ENCODE measurements at places on chromosomes 7 and 10.

GRCh38 chr7:140004672-140005071 lies 58.1 kb downstream of the PARP12 start:
- no peak for DNase-seq

- DNase-seq, result no peak
These were observed 30.3 kb downstream of the GSTO2 start for GRCh38 chr10:104299031-104299904.

- DNase-seq, result no peak
These were observed 12.5 kb upstream of the GRIFIN start for GRCh38 chr7:2488681-2489080.

DNA sequence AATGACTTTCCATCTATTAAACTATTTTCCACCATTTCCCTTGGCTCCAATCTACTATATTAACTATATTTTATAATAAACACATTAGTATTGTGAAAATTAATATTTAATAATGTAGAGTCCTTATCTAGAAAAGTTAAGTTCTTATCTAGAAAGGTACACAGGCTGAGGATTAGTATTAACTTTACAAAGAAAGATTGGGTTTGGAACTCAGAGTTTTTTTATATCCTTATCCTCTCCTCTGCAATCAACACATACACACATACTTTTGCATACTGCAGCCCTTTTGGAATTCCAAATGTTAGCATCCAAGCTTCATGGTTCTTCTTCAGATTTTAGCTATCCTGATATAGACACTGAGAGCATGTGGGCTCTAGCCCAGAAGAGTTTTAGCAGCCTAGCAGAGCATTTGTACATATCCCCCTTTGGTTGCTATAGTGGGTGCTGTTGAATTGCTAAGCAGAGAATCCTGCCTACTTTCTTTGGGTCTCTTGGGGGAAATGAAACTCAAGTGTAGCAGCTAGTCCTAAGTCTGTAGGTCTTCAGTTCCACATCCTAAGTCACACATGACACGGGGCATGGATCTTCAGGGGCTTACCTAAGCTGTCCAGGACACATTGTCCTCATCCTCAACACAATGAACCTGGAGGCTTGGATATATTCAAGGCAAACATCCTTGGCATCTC lies 874.6 kb downstream of the LRMDA start:
- DNase-seq, result no peak

DNA sequence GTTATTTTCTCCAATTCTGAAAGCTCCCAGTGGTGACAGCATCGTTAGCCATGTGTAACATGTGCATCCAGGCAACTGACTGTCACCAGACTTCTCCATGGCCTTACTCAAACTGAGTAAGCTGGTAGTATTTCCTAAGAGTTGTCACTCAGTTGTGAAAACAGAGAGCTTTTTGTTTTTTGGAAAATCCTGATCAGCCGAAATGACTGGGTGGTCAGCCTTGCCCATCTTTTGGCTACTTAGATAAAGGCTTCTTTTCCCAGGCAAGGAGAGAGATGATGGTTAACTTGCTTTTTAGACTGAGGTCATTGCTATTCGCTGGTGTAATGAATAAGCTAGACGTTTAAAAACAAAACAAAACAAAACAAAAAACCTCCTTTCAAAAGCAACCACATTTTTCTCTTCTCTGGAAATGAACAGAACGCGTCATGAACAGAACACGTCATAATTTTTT lies 159.5 kb upstream of the KLF14 start:
- DNase-seq, result no peak

- DNase-seq, result no peak
These were observed 71.5 kb downstream of the CARD11 start for GRCh38 chr7:2971914-2972834.

DNA sequence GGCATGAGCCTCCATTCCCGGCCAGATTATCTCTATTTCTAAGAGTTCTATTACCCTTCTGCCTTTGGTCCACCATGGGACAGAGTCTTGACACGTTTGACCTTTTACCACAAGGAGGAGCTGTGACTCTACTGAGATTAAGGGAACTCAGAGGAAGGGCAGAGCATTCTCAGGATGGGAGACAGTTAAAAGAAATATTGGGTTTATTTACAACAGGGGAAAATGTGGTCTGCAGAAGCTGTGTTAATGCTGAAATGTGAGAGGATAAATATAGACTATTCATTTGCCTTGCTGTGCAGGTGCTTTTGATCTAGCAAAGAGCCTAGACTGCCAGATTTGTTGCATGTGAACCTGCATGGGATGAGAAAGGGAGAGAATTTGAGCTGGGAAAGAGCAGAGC lies 45.8 kb upstream of the PRSS58 start:
- DNase-seq, result no peak

DNA sequence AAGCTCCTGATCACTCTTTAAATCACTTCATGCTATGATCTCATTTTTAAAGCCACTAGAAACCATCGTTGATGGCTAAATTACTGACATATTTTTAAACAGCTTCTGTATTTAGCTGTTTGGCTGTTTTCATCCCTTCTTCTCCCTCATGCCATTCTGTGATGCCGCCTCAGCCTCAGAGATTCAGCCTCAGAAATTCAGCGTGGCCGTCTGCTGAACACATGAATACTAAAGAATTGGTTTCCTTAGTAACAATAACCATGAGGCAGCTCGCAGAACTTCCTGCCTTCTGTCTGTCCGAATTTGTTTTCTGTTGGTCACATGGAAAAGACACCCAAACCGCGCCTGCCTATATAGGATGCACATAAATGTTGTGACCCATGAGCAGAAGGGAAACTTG lies 31.0 kb upstream of the FZD1 start:
- DNase-seq, result no peak

- DNase-seq, result no peak
These were observed 24.5 kb downstream of the ADRB1 start for GRCh38 chr10:114068054-114068707.

GRCh38 chr7:136956671-136957070 lies 88.2 kb downstream of the CHRM2 start:
- no peak for DNase-seq

DNA sequence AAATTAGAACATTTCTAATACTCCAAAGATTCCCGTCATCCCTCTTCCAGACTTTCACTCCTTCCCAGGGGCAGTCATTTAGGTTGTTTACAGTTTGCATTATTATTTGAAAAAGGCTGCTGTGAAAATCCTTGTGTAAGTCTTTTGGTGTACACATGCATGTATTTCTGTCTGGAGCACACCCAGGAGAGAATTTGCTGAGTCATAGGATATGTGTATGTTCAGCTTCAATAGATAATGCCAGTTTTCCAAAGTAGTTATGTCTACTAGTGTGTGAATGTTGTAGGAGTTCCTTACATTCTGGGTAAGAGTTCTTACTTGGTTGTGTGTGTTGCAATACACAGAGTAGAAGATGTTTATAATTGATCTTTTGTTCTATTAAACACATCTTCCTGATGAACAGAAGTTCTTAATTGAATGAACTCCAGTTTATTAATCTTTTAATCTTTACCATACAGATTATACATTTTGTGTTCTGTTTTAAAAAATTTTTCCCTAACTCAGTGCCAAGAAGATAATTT lies 25.3 kb downstream of the CROT start:
- no peak for DNase-seq

- no peak for DNase-seq
These were observed 74.1 kb downstream of the LRRTM3 start for GRCh38 chr10:66999762-67000545.

- no peak for DNase-seq
These were observed 706 bp downstream of the BUB3 start for GRCh38 chr10:123154711-123155505.

- no peak for DNase-seq
These were observed 65.1 kb downstream of the ZRANB1 start for GRCh38 chr10:125006921-125007426.

DNA sequence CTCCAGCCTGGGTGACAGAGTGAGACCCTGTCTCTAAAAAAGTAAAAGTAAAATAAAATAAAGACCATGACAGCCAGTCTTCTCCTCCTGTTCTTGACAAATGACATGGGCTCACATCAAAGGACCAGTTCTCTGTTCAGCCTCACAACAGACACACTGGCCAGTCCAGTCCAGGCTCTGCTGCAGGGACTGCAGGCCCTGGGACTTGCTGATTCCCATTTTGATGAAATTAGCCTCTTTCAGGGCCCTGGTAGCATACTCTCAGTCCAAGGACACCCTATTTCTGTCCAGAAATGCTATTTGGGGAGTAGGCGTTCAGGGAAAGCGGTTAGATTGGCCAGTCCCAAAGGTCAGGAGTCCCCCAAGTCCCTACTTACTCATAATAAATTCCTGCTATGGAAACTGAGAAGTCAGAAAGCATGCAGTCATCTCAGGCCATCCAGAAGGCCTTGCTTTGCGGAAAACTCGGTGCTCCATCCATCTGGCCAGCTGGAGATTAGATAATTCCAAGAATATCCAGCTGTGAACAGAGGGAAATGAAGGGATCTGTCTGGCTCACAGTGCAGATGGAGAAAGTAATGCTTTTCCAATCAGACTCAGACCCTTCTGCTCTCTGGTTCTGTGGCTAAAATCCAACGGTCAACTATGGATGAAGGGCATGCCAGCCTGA lies 74.4 kb downstream of the RAB11FIP2 start:
- no peak for DNase-seq

DNA sequence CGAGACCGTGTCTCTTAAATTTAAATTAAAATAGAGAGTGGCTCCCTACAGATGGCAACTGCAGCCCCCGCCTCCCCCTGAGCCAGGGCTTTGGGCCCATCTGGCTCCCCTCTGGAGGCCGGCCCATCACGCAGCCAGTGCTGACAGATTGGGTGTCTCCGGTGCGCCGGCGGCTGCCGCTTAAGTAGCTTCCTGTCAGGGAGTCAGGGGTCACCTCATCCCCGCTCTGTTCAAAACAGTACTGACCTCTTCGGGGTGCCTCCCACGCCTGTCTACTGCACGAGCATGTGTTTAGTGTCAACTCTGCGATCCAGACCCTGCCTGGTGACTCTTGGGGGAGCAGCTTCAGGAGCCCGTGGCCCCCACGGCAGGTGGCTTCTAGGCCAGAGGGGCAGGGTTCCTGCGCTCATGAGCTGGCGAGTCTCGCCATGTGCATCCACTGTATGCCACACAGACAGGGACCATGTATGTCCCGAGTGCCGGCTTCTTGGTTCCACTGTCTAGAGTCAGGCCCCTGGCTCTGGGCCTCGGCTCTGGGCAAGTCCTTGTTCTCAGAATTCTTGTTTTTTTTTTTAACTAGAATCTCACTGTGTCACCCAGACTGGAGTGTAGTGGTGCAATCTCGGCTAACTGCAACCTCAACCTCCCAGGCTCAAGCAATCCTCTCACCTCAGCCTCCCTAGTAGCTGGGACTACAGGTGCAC lies 36.1 kb downstream of the KCTD7 start:
- DNase-seq, result no peak

DNA sequence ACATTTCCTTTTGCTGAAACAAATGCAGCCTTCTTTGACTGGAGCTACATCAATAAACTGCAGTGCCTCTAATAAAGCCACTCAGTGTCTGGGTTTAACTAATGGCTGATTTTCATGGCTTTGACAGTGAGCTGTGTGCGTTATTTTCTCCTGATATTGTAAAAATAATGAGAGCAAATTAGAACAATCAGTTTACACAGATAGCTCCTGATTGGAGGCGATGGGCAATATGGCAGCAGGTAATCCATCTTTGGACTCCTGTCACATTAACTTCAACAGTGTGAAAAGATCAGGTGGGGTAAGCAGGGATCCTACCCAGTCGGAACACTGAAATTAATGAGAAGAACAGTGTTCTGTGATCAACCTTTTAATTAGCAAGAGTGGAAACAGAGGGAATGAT lies 100.7 kb downstream of the POLL start:
- no peak for DNase-seq

GRCh38 chr7:136183981-136184380 lies 206.8 kb upstream of the MTPN start:
- no peak for DNase-seq

DNA sequence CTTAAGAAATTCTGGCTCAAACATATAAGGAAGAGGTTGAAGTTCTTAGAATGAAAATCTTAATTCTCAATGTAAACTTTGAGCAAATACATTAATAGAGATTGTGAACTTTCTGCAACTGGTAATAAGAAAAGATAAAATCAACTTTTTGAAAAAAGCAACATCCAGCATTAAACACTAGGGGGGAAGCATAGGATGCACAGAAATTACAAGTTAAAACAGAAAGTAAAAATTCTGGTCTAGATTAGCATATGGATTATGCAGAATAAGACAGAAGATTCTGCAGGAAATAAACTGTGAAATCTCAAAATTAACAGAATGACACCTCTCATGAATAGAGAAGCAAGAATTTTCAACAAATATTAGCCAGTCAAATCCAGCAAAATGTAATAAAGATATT lies 38.0 kb upstream of the CAV2 start:
- no peak for DNase-seq

DNA sequence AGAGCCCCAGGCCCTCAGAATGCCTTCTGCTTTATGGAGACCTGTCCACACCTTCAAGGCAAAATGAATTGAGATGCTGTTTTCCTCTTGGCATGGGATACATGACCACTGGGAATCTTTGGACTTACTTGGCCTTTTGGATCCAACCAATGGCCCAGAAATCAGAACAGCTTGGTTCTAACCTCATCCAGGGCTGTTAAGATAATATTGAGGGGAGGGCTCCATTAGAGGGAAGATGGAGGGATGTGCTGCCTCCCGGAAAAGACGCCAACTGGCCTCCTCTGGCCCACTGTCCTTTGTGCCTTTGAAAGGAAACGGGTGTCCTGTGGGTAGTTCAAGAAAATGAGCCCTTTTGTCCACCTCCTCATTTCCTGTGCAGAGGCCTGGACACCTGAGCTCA lies 530.9 kb downstream of the KCNMA1 start:
- no peak for DNase-seq

GRCh38 chr10:107616463-107617410 lies 452.2 kb upstream of the SORCS1 start:
- no peak for DNase-seq

DNA sequence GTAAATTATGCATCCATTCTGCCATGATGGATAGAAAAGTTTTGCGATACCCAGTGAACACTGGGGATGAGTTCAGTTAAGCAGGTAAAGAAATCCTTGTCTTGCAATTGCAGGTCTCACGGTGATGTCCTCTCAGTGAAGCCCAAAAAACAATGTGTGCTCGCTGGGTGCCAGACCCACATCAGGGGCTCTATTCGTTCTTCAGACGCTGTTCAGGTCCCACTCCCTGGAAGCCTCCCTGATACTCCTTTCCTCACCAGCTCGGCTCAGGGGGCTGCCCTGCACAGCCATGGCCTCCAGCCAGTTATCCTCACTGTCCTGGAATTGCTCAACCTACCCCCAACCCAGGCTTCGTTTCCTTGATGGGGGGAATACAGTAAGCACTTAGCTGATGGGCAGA lies 323.5 kb downstream of the ADARB2 start:
- DNase-seq, result no peak

GRCh38 chr10:78433766-78434535 lies 400.3 kb downstream of the RPS24 start:
- DNase-seq, result no peak

- no peak for DNase-seq
These were observed 30.7 kb downstream of the ZC3HC1 start for GRCh38 chr7:130020434-130020833.

DNA sequence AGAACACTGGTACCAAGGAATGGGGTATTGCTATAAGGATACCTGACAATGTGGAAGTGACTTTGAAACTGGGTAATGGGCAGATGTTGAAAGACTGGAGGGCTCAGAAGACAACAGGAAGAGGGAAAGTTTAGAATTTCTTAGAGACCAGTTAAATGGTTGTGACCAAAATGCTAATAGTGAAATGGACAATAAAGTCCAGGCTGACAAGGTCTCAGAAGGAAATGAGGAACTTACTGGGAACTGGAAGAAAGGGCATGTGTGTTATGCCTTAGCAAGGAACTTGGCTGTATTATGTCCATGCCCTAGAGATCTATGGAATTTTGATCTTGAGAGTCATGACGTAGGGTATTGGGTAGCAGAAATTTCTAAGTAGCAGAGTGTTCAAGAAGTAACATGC lies 38.0 kb downstream of the FAM149B1 start:
- DNase-seq, result no peak

GRCh38 chr10:178723-179122 lies 43.5 kb downstream of the ZMYND11 start:
- no peak for DNase-seq

Measured in NCI-H748 treated with DMSO at 0.1 percent for 48 hours (cell line).